ENCODE measurements at places on chromosomes 3 and 15. TPM values are rescaled to one million over a fixed set of nuclear protein-coding genes. Genes with fewer than 3 reads are reported as not detected.

DNA sequence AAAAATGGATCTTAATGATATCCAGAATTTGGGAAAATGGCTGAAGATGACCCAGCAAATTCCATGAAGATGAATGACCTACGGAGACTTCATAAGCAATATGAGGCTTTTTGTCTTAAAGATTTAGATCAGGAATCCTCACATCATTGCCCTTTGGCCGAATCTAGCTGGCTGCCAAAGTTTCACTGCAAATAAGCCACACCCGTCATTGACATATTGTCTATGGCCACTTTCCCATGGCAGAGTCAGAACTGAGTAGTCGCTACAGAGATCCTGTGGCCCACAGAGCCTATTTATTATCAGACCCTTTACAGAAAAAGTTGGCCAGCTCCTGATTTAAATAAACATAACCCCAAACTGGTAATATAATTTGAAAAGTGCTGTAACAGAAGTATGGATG, 307.4 kb upstream of the RARB start:
- no peak overlapping the region for H3K4me3 ChIP-seq
- peak; percentile 53 for DNase-seq
- H3K27me3 ChIP-seq: no peaks in the 10 kb centered on the region
- no peaks in the 10 kb centered on the region for H3K4me1 ChIP-seq
- no peaks in the 10 kb centered on the region for H3K36me3 ChIP-seq
- no peak overlapping the region for H3K27ac ChIP-seq

The MESP2 gene
- total RNA-seq: not detected

DNA sequence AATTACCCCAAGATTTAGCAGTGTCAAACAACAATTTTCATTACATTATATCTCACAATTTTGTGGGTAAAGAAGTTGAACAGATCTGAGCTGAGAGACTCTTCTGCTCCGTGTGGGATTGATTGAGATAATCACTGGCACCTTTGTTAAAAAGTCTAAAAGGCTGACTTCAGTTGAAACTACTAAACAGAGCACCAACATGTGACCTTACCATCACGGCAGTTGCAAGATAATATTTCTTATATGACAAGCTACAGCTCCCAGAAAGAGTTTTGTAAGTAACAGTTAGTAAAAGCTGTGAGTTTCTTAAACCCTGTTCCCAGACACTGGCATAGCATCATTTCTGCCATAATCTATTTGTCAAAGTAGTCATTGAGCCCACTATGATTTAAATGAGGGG, 25.0 kb downstream of the CGGBP1 start:
- no peaks in the 10 kb centered on the region for H3K36me3 ChIP-seq
- DNase-seq: no peak
- no peaks in the 10 kb centered on the region for H3K27me3 ChIP-seq
- no peak overlapping the region for H3K4me3 ChIP-seq
- H3K27ac ChIP-seq: no peak overlapping the region

DNA sequence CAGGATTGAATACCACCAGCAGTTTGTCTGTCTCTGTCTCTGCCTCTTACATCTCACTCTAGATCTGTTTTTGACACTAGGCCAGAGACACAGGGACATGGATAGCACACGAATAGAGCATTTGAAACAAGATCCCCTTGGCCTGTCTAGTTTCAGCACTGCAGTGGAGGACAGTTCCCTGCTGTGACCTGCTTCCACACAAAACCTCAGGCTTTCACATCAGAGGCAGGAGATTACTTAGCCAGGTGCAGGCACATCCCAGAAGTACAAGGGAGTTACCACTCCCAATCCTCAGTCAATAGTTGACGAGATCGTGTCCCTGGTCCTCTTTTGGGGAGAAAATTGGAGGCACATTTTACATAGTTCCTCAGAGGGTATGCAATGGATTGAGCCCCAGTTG, 34.0 kb upstream of the CCK start:
- H3K4me3 ChIP-seq: no peak overlapping the region
- no peak overlapping the region for H3K27ac ChIP-seq
- no peak for DNase-seq
- no peaks in the 10 kb centered on the region for H3K27me3 ChIP-seq
- H3K36me3 ChIP-seq: no peaks in the 10 kb centered on the region

- no peaks in the 10 kb centered on the region for H3K36me3 ChIP-seq
- peaks cover 12% of the 10 kb centered on the region for H3K4me1 ChIP-seq
- no peak overlapping the region for H3K4me3 ChIP-seq
- H3K27me3 ChIP-seq: no peaks in the 10 kb centered on the region
These were observed 3.5 kb upstream of the SHISA5 start for GRCh38 chr3:48507256-48508061.

DNA sequence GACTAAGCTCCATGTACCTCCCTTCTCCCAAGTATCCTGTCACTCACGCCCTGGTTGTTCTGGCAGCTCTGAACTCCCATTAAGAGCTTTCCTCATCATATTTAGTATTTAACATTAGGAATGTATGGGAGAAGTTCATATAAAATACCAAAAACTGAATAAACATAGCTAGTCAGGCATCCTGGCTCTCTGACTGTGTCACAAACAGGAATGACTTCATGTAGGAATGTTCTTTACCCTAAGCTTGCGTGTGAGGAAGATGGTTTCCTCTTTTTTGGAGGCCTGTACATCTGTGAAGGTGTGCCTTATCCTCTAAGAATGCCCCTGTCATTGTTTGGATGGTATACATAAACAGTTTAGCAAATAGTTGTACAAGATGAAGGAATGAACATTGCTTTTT, 38.6 kb downstream of the SEMA6D start:
- H3K27ac ChIP-seq: no peak overlapping the region
- no peaks in the 10 kb centered on the region for H3K27me3 ChIP-seq
- H3K4me3 ChIP-seq: no peak overlapping the region
- H3K4me1 ChIP-seq: no peaks in the 10 kb centered on the region
- H3K36me3 ChIP-seq: no peaks in the 10 kb centered on the region
